Foreskin melanocyte (primary cell): ENCODE measurements at places on chromosomes 7 and 10.

DNA sequence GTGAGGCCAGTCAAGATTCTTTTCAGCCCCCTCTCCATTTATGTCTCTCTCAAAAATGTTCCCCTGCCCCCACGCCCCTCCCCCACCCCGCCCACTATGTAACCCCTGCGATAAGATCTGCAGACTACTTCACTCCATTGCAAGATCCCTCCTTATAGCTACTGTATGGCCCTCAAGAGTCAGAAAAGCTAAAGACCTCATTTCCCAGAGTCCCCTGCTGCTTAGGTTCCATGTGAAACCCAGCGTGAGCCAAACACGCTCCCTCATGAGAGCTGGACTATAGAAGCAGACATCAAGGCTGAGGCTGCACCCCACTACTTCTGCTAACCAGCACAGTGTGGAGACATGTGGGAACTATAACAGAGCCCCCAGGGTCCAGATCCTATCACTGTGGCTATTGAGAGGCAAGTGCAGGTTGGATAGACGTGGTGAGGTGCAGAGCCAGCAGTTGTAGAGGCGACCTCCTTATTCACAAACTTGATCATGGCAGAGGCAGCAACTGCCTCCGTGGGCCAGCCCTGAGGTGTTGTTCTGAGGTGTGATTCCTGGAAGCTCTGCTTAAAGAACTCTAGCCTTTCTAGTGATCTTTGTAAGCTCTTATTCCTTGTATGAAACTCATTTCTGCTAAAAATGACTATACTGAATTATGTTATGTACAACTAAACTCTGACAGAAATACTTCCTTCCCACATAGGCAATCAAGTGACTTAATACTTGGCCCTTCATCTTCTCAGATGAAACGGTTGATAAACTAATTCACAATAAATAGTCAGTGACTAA is 117.0 kb upstream of the ARID5B start:
- DNase-seq = no peak

- peak; percentile 3 for DNase-seq
Observed at GRCh38 chr7:24401628-24402593, 117.9 kb downstream of the NPY start.

DNA sequence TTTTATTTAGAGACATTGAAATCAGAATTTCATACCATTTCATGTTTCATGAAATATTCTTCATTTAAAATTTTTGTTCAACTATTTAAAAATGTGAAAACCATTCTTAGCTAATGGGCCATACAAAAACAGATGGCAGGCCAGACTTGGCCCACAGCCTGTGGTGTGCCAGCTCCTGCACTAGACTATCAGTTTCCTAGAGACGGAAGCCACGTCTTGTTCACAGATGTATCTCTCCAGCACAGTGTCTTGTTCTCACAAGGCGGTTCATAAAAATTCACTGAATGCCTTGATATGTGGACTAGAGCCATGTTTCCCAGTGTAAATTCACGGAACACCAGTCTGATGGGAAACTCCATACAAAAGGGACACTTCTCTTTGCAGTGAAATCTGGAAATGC is 216.0 kb downstream of the KCNMA1 start:
- no peak for DNase-seq

DNA sequence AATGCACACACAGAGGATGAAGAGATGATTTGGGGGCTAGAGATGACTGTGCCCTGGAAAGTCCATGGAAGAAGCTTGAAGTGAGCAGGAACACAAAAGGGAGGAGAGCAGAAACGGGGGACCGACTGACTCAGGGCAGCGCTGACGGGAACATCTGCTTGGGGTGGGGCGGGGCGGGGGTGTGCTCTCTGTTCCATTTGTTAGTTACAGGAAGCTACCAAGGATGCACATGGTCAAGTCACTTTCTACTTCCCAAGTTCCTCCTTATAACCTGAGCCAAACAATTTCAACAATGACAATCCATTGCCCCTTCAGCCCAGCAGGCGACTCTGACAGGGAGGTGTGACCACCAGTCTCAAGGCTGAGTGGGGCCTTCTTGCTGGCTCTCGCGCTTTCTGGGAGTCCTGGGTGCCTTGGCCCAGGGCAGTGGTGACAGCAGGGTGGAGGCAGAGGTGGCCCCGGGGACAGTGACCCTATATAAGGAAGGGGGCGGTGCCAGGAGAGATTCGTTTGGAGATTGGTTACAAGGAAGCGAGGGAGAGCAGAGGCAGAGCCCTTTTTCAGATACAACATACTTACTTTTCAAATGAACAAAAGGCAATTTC is 39.6 kb downstream of the CLEC2L start:
- DNase-seq = no peak

GRCh38 chr7:23530405-23530804 is 1.4 kb downstream of the TRA2A start:
- DNase-seq = no peak

GRCh38 chr10:133412381-133412711 is 12.1 kb downstream of the SPRN start:
- no peak for DNase-seq

GRCh38 chr7:30164567-30164966 is 29.8 kb downstream of the MTURN start:
- no peak for DNase-seq

DNA sequence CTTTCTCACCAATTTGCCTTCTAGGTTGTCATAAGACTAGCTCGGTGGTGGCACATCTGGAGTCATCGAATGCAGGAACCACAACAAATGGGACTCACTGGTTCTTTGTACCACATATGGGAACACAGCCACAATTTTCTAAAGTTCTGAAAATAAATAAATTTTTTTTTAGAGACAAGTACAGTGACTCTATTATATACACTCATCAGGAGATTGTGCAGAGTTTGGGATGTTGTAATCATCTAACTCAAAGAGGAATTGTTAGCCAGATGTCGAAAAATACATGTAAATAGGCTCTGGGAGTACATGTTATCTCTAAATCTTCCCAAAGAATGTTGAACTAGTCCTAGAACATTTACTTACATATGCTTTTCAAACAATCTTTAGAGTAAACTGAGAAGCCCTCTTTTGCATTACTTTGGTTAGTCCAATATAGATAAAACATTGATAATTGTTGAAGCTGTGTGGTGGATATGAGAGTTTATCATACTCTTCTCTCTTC is 19.6 kb upstream of the SEPTIN7 start:
- peak; percentile 85 for DNase-seq

DNA sequence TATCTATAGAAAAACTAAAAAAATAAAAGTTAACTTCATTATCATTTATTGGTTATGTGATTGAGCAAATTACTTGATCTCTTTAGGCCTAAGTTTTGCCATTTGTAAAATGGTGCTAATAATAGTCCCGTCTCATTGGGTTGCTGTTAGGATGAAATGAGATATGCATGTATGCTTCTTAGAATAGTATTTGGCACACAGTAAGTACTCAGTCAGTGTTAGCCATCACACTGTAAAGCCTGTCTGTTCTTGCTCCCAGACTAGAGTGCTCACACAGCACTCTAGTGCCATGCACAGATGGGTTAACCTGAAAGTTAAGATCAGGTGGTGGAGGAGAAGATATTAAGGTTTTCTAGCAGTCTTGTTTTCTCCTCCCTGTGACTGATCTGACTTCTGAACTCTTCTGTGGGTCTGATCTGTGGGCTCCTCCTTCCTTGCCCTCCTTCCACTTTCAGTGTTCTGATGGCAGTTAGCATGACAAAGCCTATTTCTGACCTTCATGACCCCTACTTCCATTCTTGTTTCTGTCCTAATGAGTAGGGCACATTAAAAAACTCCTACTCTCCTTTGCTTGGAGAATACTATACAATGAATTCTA is 167.5 kb downstream of the RNLS start:
- no peak for DNase-seq

GRCh38 chr10:67086327-67087134 is 160.7 kb downstream of the LRRTM3 start:
- DNase-seq = peak; percentile 6

- no peak for DNase-seq
Observed at GRCh38 chr7:123679614-123680013, 23.9 kb downstream of the LMOD2 start.

DNA sequence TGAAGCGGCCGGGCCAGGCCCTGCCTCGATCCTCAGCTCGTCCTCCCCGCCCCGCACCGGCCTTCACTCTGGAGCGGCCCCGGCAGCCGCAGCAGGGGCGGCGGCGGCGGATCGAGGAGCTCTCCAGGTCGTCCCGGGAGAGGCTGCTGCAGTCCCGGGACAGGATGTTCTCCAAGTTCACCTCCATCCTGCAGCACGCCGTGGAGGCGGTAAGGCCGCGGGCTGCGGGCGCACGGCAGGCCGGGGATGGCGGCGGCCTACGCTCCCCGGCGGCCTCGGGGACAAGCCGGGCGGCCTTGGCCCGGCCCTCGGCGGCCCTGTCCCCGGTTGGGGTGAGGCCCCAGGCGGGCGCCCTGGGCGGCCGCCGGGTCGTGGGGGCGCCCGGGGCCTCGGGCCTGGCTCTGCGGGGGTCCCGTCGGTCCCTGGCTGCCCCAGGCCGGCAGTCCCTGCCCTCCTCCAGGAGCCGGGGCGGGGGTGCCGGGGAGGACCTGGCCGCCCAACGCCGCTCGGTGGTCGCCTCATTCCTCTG is 399 bp downstream of the FHIP2A start:
- peak; percentile 10 for DNase-seq
